ENCODE measurements at places on chromosomes 12 and 14.

DNA sequence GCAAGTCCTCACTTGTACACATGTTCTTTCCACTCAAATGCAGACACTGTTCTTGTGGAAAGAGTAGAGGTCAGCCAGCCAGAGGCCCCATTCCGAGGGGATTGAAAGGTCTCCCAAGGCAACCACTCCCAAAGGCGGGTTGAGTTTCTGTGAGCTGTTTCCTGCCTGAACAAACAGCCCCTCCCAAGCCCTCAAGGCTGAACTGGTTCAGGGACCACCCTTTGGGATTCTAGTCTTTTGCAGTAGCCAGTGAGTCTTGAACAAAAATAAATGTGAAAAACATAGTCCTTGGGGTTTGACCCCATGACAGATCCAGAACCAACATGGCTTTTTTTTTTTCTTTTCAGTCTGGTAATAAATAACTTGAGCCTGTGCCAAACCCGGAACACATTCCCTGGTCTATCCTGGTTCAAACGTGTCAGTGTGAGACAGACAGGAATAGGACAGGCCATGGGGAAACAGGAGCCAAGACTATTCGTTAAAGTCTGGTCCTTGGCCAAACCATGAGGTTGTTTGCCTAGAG, 17.6 kb upstream of the STK38L start:
- DNase-seq, result no peak

- DNase-seq, result no peak
These were observed 136.9 kb downstream of the FUT8 start for GRCh38 chr14:65549429-65549828.

- peak; percentile 42 for DNase-seq
These were observed 379.2 kb downstream of the BTG1 start for GRCh38 chr12:91766454-91766853.

- no peak for DNase-seq
These were observed 469.5 kb downstream of the VRK1 start for GRCh38 chr14:97266653-97267052.
